ENCODE measurements at places on chromosomes 3 and 15. TPM values are rescaled to one million over a fixed set of nuclear protein-coding genes. Genes with fewer than 3 reads are reported as not detected.

Gene PRSS50
- total RNA-seq = not detected

Gene GALK2
- 49.4 TPM for total RNA-seq

Gene PLA2G4D
- 0.43 TPM for total RNA-seq

Gene P3H2
- total RNA-seq = 10.2 TPM

Gene MYL3
- total RNA-seq = 2.8 TPM

Gene CCNB2
- total RNA-seq = 0.91 TPM

All from dorsolateral prefrontal cortex (tissue), 122 donors.